ENCODE measurements at places on chromosomes 2 and 18.
A peak's percentile ranks its signal among the peaks of the same experiment; 100 is the strongest.

DNA sequence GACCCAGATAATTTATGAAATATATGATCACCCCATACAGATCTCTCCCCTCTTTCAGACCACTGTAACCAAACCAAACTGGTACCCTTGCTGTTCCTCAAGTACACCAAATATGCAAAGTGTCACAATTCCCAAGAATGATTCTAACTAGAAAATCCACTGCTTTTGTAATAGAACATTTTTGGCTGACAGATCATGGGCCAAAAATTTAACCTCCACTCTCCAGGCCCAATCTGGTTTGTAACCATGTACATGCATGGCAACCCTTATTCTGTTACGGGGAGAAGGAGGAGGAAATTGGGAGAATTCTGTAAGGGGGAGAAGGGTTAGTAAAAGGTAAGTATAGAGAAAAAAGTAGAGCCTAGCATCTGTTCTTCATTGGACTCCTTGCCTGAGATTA lies 62.0 kb downstream of the IKZF2 start:
- no peak for DNase-seq

DNA sequence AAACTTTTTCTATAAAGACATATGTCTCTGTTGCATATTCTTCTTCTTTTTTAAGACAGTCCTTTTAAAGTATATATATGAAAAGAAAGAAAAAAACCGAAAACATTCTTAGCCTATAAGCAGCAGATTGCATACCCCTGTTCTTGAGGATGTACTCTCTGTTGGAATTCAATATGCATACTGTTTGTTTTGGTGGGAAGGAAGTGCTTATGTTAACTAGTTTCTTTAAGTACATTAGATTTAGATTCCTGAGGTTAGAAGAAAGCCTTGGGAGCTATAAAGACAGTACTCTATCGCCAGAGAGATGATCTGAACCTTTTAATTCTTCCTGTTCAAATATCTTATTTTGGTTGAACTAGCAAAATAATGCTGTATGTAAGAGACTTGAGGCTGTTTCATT lies 46.8 kb upstream of the TBR1 start:
- no peak for DNase-seq

- DNase-seq, result no peak
Measured at GRCh38 chr2:236731767-236732580, 162.3 kb downstream of the ACKR3 start.

DNA sequence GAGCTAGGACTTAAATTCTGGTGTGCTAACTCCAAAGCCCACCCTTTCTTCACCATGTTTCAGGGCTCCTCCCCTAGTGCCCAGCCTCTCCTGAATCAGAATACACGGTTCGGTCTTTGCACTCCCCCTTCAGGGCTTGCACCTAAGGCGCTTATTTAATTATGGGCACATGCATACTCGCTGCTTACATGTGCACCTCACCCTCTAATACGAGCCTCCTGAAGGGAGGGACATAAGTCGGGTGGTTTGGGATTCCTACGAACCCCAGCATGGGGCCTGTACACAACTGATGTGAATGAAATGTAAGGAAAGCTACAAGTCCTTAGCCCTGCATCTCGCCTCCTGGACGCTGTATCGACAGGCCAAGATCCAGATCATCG lies 435 bp downstream of the IFT172 start:
- peak; percentile 50 for DNase-seq

DNA sequence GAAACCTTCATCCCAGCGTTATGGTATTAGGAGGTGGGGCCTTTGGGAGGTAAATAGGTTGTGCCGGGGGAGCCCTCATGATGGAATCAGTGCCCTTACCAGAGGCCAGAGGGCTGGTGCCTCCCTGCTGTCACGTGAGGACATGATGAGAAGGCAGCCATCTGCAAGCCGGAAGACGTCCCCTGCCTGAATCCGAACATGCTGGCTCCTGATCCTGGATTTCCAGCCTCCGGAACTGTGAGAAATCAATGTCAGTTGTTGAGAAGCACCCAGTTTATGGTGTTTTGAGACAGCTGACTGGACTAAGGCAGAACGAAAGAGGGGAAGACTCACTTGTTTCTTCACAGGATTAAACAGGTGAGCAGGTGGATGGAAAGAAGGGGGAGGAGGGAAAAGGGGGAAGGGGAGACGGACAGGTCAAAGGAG lies 13.0 kb upstream of the KLF11 start:
- DNase-seq, result no peak

GRCh38 chr2:19419211-19419880 lies 60.9 kb upstream of the OSR1 start:
- DNase-seq, result no peak

DNA sequence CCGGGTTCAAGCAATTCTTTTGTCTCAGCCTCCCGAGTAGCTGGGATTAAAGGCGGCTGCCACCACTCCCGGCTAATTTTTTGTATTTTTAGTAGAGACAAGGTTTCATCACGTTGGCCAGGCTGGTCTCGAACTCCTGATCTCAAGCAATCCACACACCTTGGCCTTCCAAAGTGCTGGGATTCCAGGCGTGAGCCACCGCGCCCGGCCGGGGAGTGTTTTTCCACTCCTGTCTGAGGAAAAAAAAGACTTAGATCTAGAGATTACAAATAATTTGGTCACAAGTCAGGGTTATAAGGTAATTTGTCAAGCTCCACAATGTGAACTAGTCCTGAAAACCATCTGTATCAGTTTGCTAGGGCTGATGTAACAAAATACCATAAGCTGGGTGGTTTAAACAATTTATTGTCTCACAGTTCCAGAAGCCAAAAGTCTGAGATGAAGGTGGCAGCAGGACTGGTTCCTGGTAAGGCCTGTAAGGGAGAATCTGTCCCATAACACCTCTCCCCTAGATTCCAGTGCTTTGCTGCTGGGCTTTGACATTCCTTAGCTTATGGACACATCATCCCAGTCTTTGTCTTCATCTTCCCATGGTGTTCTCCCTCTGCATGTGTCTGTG lies 40.7 kb upstream of the SP3 start:
- DNase-seq, result no peak

DNA sequence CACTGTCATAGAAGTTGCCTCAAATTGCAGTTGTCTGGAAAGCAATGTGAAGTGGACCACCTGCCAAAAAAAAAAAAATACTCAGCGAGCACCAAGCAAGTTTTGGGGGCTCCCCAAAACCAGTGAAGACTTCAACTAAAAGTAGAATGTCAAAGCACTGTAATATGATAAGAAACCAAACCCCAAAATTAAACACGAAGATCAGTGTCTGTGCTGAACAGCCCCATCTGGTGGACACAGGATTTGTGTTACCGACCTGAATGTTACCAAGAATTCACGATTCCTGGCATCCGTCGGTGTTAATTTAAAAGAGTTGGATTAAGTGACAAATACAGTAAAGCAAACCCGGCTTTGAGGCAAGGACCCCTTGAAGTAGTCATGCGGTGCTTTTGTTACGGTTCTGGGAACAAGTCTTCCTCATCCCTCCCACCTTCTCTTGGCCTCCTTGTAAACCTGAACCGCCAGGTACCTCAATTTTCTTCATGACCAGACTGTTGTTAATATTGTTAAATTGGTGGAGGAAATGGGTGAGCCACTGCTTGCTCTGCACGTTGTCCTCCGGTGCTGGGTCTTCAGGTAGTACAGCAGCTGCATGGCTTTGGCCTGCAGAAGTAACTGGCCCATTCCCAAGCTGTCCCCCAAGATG lies 31.3 kb upstream of the SSB start:
- peak; percentile 56 for DNase-seq
